Jurkat, Clone E6-1 (cell line): ENCODE measurements at places on chromosomes 11 and 22.

- DNase-seq = peak; percentile 60
Measured at GRCh38 chr11:36672815-36673450, 74.9 kb upstream of the RAG2 start.

DNA sequence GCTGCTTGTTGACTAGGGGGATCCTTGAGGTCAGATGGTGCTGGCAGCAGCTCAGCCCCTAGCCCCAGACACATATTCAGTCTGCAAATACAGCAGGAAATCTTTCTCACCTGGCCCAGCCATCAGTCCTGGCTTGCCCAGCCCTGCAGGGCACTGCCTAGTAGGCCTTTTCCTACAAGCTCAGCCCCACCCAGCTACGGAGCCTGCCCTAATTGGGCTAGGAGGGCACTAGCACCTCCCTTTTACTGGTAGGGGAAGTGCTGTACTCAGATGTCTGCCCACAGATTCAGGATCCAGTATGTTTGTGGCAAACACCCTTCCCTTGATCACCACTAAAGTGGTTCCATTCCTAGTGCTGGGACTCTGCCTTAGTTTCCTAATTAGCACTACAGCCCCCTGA is 257.1 kb upstream of the CADM1 start:
- DNase-seq = peak; percentile 4

DNA sequence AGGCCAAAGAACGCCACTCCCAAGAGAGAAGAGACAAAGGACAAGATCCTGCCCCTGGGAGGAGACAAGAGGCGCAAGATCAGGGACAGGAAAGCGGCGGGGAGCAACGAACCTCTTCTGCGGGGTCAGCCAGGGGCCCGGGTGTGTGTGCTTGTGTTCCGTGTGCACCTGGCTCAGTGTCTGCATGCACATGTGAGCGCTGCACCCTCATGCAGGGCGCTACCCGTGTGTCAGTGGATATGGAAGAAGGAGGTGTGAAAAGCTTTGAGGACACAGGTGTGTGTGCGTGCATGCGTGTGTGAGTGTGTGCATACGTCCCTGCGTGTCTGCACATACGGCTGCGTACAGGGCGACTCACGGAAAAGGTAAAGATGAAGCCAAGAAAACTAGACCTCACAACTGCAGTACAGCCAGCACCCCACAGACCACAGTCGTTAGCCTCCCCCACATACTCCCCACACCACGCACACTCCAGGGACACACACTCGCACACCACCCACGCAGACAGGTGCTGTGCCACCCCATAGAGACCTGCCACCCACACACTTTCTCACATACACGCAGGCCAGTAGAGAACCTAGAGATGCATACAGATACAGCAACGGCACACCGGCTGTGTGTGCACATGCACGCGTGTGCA is 11.0 kb upstream of the IGSF9B start:
- DNase-seq = no peak

- peak; percentile 28 for DNase-seq
Measured at GRCh38 chr11:73252577-73253191, 19.5 kb upstream of the P2RY6 start.

- DNase-seq = no peak
Measured at GRCh38 chr22:37284126-37284804, 2.0 kb downstream of the CYTH4 start.

- no peak for DNase-seq
Measured at GRCh38 chr22:24424001-24424900, 3.1 kb upstream of the ADORA2A start.

GRCh38 chr11:35313760-35314153 is 105.6 kb downstream of the SLC1A2 start:
- no peak for DNase-seq

DNA sequence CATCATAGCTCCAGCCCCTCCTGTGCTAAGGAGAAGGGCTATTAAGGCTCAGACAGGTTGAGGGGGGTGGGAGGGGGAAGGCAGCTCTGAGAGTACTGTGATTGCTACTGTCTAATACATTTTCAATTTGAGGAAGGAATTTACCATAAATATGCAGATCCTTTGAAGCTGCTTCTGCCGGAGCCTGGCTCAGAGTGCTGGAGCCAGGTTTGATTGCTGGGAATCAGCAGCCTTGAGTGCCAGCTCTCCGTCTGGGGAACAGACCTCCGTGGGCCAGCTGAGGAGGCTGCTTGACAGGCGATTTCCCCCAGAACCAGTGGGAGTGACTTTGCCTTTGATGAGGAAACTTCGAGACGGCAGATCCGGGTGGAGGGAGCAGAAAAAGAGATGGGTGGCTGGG is 141.7 kb upstream of the TBCEL start:
- DNase-seq = no peak

DNA sequence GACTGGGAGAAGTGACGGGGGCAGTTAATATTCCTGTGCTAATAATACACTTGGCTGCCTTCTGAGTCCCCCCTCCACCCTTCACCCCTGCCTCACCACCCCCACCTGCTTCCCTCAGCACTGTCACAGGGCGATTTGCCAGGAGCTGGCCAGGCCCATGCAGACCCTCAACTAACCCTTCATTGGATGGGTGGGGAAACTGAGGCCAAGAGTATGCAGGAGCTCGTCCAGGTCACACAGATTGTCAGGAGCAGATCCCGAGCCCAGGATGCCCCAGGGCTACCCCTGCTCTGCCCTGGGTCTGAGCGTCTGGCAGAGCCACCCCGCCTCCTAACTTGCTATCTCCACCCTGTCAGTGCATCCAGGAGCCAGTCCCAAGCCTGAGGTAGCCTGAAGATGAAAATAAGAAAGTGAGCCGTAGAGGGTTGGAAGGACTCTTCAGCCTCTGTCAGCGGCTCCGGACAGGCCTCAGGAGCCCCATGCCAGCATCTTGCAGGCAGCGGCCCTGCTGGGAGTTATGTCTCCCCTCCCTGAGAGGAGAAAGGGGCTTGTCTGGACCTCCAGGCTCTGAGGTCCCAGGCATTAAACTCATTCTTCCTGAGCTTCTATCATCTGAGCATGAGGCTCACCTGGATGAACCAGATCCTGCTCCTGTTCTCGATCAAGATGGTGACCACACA is 6.2 kb downstream of the TPBGL start:
- no peak for DNase-seq

DNA sequence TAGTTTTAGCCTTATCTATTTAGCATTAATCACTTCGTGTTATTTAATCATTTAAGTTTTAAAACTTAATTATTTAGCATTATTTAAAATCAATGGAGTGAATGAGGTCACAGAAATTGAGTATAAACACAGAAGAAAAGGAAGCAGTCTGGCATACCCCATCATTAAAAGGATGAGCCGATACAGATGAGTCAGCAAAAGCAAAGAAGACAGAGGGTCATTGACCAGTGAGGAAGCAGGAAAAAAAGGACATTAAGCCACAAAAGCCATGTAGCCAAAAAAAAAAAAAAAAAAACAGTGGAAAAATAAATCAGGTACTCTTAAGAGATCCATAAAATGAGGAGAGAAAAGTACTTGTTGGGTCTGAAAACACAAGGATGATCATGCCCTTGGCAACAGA is 71.5 kb downstream of the TYR start:
- no peak for DNase-seq

DNA sequence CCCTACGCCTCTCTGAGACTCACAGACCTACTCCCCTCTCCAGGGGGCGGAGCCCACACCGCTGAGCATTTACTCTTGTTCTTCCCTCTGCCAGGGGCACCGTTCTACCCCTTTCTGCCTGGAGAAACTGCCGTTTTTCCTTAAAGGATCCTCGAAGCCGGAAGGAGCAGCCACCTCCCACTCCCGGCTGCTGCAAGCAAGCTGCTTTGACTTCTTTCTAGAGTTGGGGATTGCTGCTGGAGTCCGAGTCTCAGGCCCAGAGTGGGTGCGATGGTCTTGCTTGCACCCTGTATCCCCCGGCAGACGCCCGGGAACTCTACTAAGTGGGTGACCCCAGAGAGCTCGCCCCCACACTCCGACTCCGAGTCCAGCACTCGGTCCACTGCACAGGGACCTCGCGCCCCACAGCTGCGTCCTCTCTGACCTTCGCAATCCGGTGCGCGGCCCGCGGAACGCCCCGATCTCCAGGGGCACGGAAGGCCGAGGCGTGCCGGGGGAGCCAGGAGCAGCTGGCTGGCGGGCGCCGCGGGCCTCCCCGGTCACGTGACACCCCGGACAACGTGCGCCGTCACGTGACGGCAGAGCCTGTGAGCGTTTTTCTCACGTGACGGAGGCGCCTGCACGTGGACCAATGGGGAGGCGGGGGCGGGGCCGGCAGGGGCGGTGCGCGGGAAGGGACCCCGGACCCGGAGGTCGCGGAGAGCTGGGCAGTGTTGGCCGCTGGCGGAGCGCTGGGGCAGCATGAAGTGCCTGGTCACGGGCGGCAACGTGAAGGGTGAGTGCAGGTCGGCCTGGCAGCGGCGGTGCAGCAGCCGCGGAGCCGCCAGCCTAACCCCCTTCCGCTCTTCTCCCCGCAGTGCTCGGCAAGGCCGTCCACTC is at the start of gene RAD9A:
TSS of gene RAD9A (plus strand) at position 683 of the 879 bp plus-strand sequence. CDS start at position 742, 59 bp downstream.
- DNase-seq = peak; percentile 89

GRCh38 chr11:18468961-18469360 is 13.3 kb downstream of the LDHAL6A start:
- DNase-seq = no peak

GRCh38 chr11:57269571-57270021 is 32.5 kb upstream of the APLNR start:
- DNase-seq = no peak

- DNase-seq = peak; percentile 57
Measured at GRCh38 chr11:30917859-30918478, 331.8 kb upstream of the MPPED2 start.

- no peak for DNase-seq
Measured at GRCh38 chr11:128888034-128888985, 2.8 kb upstream of the KCNJ5 start.

GRCh38 chr11:122439866-122440810 is 215.4 kb upstream of the UBASH3B start:
- no peak for DNase-seq

GRCh38 chr11:73160005-73160760 is 18.1 kb upstream of the FCHSD2 start:
- no peak for DNase-seq

DNA sequence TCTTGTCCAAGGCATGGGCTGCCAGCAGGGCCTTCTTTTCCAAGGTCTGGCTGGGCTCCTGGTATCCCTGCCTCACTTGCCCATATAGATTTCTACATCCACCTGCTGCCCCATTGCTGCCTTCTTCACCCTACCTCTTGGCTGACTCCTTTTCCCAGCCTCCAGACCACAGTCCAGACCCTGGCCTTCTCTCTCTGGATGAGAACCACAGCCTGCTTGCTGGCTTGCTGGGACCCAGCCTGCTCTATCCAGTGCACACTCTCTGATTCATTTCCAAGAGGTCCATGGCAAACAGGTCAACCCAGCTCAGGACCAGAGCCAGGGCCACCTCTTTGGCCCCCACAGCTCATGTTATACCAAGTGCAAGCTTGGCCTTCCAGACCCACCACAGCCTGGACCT is 169.4 kb upstream of the BDNF start:
- DNase-seq = no peak

DNA sequence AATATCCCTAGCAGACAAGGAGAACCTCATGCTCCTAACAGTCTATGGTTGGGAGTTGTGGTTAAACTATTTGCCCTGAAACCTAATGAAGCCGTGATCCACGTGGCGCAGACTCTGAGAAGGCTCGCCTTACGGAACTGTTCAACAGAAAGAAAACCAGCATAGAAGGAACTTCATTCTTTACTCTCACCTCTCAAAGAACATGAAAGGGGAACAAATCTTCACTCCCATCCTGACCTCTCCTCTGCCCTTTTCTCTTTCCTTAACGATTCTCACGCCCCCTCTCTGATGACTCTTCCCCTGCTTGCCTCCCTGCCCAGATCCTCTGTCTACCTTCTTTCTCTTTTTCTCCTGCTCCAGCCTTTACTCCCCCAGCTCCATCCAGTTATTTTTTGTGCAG is 54.2 kb downstream of the IRAG1 start:
- no peak for DNase-seq

DNA sequence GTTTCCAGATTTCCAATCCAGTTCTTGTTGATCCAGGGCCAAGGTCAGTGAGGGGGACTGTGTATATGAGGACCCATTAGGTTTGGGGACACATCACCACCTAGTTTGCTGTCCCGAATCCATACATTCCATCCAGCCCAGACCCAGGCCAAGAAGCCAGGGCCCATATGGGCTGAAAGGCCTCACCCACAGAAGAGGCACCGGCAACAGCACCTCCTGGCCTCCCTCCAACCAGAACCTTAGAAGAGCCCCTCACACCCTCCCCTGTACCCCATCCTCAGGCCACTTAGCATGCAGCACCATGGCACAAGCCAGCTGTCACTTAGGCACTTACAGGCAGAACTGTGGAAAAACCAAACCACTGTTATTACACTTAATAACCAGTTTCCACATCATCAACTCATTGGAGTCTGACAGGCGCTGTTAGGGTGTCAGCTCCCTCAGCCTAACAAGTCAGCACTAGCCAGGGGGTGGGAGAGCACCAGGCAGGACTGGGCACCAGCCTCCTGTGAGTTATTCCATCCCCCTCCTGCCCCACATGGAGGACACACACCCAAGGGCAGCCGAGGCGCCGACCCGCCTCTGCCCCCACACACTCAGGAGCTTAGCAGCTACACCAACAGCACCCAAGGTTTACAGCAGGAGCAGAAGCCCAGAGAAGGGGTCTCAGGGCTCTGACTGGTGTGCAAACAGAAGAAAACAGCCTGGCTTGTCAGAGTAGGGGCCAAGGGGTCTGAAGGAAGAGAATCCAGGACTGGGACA is 132.0 kb downstream of the BUD13 start:
- DNase-seq = no peak

DNA sequence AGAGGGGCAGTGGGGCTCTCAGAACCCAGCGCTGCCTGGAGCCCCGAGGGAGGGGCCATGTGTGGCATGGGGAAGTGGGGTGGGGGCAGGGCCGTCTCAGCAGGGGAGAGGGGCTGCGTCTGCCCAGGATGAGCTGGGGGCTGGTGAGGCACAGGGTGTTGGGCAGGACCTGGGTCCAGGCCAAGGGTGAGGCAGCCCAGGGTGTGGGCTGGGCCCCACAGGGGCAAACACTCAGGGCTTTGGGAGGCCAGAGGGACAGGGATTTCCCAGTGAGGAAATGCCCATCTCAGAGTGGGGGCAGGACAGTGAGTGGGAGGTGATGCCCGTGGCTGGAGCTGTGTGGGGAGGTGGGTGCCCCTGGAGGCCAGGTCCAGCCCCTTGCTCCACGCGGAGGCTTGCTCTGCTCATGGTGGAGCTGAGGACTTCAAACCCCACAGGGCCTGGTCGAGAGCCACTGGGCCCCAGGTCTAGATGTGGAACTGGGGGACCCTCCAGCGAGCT is 5.4 kb downstream of the PLXNB2 start:
- DNase-seq = no peak

- DNase-seq = no peak
Measured at GRCh38 chr22:36872084-36872483, 11.3 kb downstream of the NCF4 start.

GRCh38 chr11:33808228-33808828 is 34.0 kb upstream of the FBXO3 start:
- DNase-seq = peak; percentile 74
